Activated naive CD8-positive, alpha-beta T cell treated with anti-CD3 and anti-CD28 coated beads, Interleukin-2, amount 10 ng/mL, durations not matched to agents 7 days and 5 days (primary cell): ENCODE measurements at places on chromosomes 3 and 15.

GRCh38 chr15:31503758-31504461 lies 177.3 kb downstream of the KLF13 start:
- H3K4me3 ChIP-seq, result no peak overlapping the region
- no peak overlapping the region for H3K27ac ChIP-seq
- H3K4me1 ChIP-seq, result peaks cover 10% of the 10 kb centered on the region
- peaks cover 25% of the 10 kb centered on the region for H3K27me3 ChIP-seq

DNA sequence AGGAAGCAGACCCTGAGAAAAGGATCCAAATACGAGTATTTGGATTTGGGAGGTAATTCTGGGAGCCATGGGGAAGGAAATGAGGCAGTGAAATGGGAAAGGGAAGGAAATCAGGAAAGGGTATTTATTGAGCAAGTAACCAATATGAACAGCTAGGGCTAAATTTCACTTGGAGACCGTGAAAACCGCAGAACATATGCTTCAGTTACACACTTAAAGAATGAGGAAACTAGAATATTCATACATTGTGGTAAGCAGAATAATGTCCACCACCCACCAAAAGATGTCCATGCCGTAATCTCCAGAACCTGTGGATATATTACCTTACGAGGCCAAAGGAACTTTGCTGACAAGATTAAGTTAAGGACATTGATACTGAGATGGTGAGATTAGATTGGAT lies 63.3 kb downstream of the LRRN1 start:
- H3K27me3 ChIP-seq, result no peaks in the 10 kb centered on the region
- no peak for DNase-seq
- H3K27ac ChIP-seq, result no peak overlapping the region
- no peak overlapping the region for H3K4me3 ChIP-seq

DNA sequence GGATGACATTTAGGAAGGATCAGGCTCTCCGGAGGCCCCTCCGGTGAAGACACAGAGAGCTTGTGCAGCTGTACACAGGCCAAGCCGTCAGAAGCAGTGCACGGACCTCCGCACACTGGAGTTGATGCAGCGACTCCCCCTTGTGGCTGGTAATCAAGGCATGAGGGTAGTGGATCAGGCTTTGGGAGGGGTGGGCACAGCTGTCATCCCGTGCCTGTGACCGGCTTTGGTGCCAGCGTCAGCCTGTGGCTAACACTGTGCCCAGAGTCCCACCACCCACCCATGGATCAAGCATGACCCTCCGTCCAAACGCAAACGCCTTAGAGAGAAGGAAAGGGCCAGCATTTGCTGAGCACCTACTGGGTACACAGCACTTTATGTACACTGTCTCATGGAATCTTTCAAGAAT lies 8.2 kb upstream of the GRIP2 start:
- peaks cover 21% of the 10 kb centered on the region for H3K27me3 ChIP-seq
- H3K36me3 ChIP-seq, result no peaks in the 10 kb centered on the region
- no peaks in the 10 kb centered on the region for H3K4me1 ChIP-seq

DNA sequence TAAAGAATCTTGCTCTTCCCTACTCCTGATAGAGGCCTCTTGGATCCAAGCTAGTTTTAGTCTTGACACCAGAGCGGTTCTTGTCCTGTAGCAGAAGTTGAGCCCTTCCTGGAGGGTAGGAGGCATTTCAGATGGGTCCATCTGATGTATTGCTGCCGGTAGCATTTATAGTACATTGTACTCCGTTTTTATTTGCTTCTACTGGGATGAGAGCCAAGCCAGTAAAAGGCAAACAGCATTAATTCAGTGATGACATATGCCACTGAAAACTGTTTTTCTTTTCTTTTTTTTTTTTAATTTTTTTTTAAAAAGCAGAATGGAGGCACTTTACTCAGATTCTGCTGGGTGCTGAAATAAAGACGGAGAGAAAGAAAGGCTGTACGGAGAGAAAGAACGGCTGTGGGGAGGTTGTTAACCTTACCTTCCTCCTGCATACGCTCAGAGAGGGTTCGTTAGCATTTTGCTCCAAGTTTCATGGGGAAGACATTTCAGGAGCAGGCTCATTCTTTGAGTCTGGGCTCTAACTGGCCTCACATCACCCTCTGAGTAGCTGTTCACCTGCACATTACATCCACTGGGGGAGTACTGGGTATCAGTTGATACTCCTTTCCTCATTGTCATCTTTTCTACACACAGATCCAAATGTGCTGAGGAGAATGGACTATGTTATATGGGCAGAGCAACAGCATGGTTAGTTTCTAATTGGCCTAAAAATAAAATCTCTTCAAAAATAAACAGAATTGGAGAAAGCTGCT lies 161.5 kb downstream of the FEZF2 start:
- DNase-seq, result no peak
- no peak overlapping the region for H3K4me3 ChIP-seq
- peaks cover 3% of the 10 kb centered on the region for H3K4me1 ChIP-seq
- no peak overlapping the region for H3K27ac ChIP-seq

- H3K27ac ChIP-seq, result no peak overlapping the region
- H3K4me3 ChIP-seq, result no peak overlapping the region
- DNase-seq, result no peak
Observed at GRCh38 chr3:135090020-135090717, 295.1 kb downstream of the EPHB1 start.

DNA sequence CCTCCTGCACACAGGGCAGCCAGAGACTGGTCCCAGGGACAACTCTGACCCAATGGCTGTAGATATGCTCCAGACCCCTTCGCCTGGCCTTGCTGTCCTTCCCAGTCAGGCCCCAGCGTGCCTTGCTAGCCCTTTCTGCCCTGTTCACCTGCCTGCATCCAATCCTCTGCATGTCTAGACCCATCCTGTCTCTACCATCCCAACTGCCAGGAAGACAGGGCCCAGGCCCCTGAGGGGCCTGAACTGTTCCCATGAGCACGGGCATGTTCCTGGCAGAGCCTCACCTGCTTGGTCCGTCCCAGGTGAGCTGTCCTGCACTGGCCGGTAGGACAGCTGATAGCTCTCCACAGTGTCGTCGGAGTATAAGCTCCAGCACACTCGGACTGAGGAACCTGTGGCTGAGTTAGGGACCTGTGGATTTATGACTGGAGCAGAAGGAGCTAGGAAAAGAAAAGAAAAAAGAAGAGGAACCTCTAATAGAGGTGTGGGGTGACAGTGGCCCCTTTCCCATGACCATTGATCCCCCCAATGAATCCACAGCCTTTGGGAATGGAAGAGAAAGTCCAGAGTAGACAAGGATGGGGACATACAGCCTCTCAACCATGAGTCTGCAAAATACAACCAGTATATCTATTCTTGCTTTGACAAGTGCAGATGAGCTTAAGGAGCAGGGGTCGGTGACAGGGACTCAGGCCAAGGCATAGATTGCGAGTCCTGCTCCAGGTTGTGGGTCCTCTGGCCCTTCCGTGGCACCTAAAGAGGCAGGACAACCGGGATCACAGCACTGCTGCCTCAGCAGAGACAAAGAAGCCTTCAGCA lies 33.9 kb downstream of the FSD2 start:
- H3K27ac ChIP-seq, result peak overlapping the region; percentile 8
- no peak overlapping the region for H3K4me3 ChIP-seq
- peaks cover 2% of the 10 kb centered on the region for H3K27me3 ChIP-seq
- H3K4me1 ChIP-seq, result no peaks in the 10 kb centered on the region
- H3K36me3 ChIP-seq, result peaks cover 6% of the 10 kb centered on the region
- DNase-seq, result no peak

DNA sequence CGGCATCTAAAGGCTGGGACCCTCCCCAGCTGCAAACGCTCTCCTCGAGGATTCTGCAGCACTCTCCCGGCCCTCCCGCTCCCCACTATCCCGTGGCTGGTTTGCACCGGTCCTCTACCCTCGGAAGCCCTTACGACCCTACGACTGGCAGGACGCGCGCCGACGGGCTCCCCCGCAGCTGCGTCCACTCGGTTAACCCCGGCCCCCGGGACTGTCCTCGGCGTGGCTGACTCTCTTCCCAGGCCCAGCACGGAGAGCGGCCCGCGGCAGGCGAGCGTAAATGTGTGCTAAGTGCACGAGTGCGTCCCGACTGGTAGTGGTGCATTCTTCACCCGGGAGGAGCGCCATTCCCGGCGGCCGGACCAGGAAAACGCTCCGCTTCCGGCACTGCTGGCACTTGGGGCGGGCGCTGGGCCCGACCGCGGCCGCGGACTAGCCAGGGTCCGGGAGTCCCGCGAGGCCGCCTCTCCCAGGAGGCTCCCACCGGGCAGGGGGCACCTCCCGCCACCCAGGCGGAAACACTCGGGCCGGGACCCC lies 508 bp downstream of the GORASP1 start:
- H3K36me3 ChIP-seq, result no peaks in the 10 kb centered on the region
- H3K4me1 ChIP-seq, result peaks cover 41% of the 10 kb centered on the region
- no peak for DNase-seq
- H3K4me3 ChIP-seq, result peak overlapping the region; percentile 75
